ENCODE measurements at places on chromosomes 3 and 15.

DNA sequence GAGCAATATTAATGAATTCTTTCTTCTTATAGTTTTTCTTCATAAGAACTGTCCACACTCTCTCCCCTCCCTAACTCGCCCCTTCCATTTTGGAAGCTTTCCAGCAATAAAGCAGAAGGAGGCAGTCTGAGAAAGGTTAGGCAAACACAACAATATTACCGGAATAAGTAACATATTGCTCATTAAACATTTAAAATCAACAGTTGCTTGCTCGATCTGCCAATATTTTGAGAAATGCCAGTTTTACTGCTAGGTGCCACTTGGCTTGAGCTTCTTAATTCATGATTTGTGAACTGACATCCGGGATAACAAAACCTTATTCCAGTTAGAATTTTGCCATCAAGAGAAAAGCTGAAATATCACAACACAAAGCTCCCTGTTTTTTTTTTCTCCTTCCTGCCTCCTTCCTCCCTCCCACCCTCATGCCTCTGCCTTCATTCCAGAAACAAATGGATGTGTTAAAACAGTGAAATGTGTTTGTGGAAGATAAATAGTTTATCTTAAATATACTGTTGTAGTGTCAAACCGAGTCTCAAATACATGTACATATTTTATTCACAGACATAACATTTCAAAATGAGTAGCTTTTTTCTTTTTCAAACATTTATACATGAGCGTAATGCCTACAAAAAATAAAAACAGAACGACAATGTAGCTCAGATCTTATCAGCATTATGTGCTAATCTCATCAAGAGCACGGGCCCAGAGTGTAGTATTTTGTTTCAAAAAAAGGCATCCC lies 253.7 kb downstream of the GAP43 start:
- no peak for DNase-seq

- no peak for DNase-seq
These were observed 2.2 kb downstream of the C3orf80 start for GRCh38 chr3:160227419-160227818.

DNA sequence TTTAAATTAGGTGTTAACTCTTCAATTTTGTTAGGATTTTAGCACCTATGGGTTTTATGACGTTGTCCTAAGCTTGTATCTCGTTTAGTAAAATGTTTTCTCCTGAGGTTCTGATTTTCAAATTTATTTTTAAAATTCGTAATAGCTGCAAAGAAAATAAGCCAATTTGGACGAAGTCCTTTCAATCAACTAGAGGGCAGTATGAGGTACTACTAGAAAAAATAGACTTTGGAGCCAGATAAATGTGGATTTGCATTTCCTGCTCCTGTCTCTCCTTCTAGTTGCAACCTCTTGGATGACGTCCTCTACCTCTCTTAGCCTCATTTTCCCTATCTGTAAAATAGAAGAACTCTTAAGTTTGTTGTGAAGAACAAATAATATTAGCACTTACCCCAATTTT lies 81.1 kb downstream of the SLTM start:
- no peak for DNase-seq

GRCh38 chr15:33218071-33218491 lies 23.6 kb upstream of the FMN1 start:
- no peak for DNase-seq

GRCh38 chr3:15360788-15361493 lies 28.6 kb upstream of the SH3BP5 start:
- no peak for DNase-seq

DNA sequence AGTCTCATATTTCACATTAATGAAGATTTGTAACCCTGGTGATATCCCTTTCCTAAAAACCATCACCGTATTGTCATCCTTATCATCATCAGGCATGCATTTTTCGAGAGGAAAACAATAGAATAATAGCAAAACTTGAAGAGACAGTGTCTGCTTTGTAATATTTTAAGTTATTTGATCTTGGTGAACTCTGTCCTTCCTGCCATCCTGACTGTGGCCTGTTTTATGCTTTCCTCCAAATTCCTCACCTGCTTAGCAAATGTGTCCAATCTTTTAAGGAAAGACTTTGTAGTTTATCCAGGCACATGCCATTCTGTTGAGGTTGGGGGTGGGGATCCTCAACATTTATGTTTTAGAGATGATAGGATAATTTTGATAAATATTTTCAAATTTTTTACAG lies 306.1 kb upstream of the COL8A1 start:
- no peak for DNase-seq

DNA sequence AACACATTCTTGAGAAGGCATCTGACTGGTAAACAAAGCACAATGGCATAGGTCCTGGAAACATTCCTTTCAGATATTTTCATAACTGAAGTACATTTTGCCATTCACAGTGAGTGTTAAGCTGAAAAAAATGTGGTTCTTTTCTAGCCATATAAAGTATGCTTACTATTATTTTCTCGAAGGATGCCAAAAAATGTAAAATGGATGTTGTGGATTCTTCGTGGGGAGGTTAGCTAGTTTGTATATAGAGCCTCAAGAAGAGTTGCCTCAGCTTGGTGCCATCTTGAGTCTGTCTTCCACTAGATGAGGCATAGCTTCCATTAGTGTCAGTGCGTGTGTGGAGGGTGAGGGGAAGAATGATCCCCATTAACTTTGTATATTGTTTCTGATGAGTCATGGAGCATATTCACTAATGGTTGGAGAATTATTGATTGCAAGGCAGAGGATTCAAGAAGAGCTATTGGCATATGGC lies 4.1 kb downstream of the MBNL1 start:
- no peak for DNase-seq

DNA sequence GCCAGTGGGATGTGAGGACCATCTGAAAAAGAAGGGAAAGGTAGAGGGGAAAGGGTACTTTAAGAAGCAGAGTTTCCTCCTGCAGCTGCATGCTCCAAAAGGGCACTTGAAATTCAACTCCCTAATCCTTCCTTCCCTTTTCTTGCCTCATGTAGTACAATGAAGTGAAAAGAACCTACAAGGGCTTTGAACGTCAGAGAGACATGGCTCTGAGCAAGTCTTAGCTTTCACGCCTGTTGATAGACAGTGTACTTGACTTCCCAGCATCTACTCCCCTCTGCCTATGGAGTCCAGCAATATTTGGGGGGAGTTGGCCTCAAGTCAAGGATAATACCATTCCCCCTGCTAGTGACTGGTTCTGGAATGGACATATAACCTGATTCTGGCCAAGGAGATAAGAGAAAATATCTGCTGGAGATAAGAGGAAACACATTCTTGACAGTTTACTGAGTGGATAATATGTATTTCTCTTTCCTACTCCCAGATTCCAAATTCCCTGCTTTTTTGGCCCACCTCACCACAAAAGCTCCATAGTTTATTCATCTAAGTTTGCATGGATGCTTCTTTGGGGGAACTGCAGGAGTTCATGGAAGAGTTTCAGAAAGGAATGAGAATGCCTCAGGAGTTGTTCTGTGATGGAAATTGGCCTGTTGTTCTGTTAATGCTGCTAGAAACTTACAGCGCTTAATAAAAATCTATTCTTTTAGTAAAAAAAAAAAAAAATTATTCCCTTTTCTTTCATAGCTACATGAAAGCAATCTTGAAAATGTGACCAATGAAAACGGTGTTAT lies 193.0 kb upstream of the TPM1 start:
- no peak for DNase-seq

GRCh38 chr15:73075160-73075859 lies 23.0 kb downstream of the NEO1 start:
- DNase-seq = no peak

Data from ascending aorta (tissue), 2 donors.